ENCODE measurements at places on chromosomes 2 and 18.
A peak's percentile ranks its signal among the peaks of the same experiment; 100 is the strongest.

DNA sequence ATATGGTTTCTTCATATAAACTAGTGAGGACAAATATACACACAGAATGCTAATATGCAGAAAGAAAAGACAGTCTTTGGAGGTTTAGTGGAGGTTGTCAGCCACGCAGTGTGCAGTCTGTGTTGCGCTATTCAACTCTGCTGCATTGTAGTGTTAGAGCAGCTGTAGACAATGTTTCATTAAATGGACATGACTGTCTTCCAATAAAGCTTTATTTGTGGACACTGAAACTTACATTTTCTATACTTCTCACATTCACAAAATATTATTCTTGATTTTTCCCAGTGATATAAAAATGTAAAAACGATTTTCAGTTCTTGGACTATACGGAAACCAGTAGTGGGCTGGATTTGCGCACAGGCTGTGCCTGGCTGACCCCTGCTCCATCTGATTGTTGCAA is 13.3 kb downstream of the TTC27 start:
- no peak for DNase-seq

DNA sequence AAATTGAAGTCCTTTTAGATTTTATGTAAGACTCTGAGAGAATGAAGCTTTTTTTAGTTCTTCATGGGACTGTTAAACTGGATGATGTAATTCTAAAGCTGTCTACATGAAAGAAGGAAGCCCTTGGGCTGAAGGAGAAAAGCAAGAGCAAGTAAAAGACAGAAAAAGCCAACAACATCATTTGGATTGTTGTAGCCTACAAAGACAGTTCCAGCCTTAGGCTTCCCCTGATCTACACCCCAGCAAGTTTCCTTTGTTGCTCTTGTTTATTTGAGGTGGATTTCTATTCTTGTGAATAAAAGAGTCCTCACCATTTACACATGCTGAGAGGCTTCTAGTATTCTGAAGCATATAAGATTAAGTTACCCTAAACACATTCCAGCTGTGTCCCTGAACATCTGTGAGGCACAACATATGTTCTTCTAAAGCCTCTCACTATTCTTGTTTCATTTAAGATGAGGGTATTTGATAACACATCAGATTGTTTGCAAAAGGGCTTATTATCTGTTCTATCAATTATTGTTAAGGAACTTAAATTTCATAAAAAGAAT is 377.8 kb downstream of the LNPK start:
- DNase-seq: no peak

DNA sequence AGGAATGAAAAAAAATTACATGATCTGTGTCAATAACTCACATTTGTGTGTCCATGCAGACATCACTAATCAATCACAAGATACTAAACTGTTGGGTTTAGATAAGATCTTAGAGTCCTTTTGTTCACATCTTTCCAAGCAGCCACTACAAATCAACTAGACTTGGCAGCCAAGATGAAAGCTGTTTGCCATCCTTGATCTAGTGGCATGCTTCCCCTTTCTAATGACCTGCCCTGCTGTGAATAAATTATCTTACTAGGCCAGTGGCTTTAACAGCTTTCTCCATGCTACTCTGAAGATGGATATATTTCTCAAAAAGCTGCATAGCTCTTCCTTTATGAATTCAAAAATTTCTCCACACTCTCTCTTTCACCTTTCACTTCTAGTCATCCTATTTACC is 1338.0 kb upstream of the ACVR2A start:
- no peak for DNase-seq

GRCh38 chr2:83941886-83942285 is 517.2 kb downstream of the SUCLG1 start:
- no peak for DNase-seq

- peak; percentile 68 for DNase-seq
These were observed 86.8 kb upstream of the DNER start for GRCh38 chr2:229800997-229801754.

GRCh38 chr2:148970385-148970784 is 68.1 kb upstream of the LYPD6B start:
- no peak for DNase-seq

- no peak for DNase-seq
These were observed 134.0 kb downstream of the GALNT14 start for GRCh38 chr2:31004257-31004656.

DNA sequence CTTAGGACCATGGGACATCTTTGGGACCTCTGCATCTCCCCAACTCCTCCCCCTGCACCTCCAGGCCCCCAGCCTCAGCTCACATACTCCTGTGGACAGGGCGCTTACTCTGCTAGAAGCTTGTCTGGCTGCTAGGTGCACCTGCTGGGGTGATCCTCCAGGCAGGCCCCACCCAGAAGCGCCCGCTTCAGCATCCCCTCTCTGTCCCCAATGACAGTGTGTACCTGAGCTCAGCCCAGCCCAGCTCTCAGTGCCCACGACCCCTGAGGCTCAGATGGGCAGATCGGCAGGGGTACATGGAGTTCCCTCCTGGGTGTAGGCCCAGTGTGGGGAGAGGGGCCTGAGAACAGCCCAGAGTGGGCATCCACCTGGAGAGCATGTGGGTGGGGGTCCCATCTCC is 5.9 kb downstream of the TEKT4 start:
- DNase-seq: no peak

GRCh38 chr2:48781366-48781765 is 25.8 kb upstream of the LHCGR start:
- no peak for DNase-seq

GRCh38 chr2:233048569-233049193 is 11.5 kb upstream of the INPP5D start:
- DNase-seq: no peak

DNA sequence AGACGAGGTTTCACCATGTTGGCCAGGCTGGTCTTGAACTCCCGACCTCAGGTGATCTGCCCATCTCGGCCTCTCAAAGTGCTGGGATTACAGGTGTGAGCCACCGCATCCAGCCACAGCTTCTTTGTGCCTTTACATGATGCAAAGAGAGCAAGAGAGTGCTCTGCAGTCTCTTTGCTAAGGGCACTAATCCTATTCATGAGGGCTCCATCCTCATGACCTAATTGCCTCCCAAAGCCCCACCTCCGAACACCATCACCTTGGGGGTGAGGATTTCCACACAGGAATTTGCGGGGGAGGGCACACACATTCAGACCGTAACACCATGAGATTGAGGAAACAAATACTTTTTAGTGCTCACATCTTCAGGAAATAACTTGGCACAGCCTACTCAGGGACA is 91.8 kb downstream of the PDCL3 start:
- no peak for DNase-seq

- no peak for DNase-seq
These were observed 326.4 kb downstream of the THSD7B start for GRCh38 chr2:137091704-137092103.

- peak; percentile 50 for DNase-seq
These were observed 85.6 kb upstream of the ETAA1 start for GRCh38 chr2:67311536-67311935.

DNA sequence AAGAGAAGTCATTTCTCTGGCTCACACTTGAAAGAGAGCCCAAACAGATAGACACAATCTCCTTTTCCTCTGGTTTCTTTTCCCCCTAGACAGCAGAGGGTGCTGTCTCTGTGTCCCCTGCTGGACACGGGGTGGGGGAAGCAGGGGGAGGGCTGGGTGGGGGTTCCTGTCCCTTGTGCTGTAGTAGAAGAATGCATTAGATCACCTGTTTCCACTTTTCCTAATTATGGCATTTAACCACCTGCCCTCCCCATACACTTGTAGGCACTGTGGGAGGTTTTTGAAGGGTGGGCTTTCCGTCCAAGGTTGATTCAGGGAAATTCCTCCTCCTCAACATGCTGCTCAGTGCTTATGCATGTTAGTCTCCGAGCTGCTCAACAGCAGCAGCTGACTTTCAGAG is 206.2 kb upstream of the EPAS1 start:
- no peak for DNase-seq

GRCh38 chr2:168146892-168147810 is 100.2 kb downstream of the STK39 start:
- no peak for DNase-seq

GRCh38 chr2:27255660-27256059 is 7.2 kb downstream of the SLC30A3 start:
- no peak for DNase-seq

DNA sequence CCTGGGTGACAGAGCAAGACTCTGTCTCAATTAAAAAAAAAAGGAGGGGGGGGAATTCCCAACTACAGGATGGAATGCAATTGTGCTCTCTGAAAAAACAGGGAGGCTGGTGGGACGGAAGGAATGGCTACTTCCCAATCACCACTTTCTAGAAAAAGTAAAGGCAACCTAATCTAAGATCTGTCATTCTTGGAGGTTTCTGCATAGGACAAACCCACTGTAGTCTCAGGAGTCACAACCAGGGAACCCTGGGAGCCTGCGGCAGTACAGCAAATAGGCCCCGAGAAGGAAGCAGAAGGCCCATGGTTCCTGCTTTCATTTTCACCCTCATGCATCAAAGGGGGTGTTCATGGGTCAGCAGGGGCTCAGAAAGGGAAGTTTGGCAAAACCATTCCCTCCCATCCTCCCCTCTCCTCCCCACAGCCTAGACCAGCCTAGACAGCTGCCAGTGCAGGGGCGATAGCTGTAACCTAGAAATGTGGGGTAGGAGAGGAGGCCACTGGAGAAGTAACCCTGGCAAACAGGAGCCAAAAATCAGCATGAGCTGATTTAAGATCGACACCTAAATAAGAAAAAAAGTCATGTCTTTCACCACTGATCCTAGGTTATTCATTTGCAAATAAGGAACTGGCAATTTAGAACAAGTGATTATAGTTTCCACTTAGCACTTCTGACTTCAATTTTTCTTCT is 48.0 kb downstream of the TRABD2A start:
- no peak for DNase-seq

GRCh38 chr18:31648458-31648857 is 35.9 kb downstream of the B4GALT6 start:
- no peak for DNase-seq

GRCh38 chr2:39447266-39448168 is 10.4 kb upstream of the MAP4K3 start:
- DNase-seq: no peak

GRCh38 chr2:173652767-173653431 is 298.2 kb downstream of the CDCA7 start:
- DNase-seq: peak; percentile 93

GRCh38 chr2:186325827-186326535 is 160.1 kb upstream of the ZC3H15 start:
- no peak for DNase-seq

DNA sequence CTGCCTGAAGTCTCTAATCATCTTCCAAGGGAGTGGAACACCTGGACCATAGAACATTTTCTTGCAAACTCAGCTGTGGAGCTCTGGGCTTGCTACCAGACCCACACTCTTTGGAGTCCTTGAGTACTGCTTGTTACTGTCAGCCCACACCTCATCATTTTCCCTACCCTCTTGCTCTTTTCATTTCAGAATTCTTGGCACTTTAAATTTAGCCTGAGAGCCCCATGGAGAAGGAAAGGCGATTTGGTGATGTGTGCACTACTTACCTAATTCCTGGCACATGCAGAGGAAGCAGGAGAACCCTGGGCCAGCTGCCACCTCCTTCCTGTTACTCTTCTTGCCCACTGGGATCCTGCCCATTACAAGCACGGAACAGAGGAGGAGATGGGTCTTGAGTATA is 31.7 kb downstream of the TMEM178A start:
- no peak for DNase-seq

- no peak for DNase-seq
These were observed 146.7 kb upstream of the SMIM21 start for GRCh38 chr18:75574187-75574586.

- DNase-seq: no peak
These were observed 63.7 kb downstream of the EFEMP1 start for GRCh38 chr2:55859875-55860274.

GRCh38 chr2:4130651-4131050 is 427.3 kb downstream of the DCDC2C start:
- no peak for DNase-seq

- DNase-seq: peak; percentile 76
These were observed 779 bp upstream of the TRIB2 start for GRCh38 chr2:12716032-12716281.

GRCh38 chr2:219897456-219897855 is 270.0 kb downstream of the SLC4A3 start:
- DNase-seq: no peak

GRCh38 chr2:240371129-240372000 is 64.1 kb upstream of the GPC1 start:
- DNase-seq: no peak

GRCh38 chr2:152664725-152665124 is 52.5 kb downstream of the PRPF40A start:
- DNase-seq: no peak

- DNase-seq: no peak
These were observed 36.2 kb downstream of the MTCL1 start for GRCh38 chr18:8741532-8741931.

GRCh38 chr2:16617282-16618266 is 48.1 kb downstream of the CYRIA start:
- peak; percentile 61 for DNase-seq

- DNase-seq: no peak
These were observed 162.7 kb downstream of the FSHR start for GRCh38 chr2:48991415-48992131.
